ENCODE measurements at places on chromosomes 2 and 18. TPM values are rescaled to one million over a fixed set of nuclear protein-coding genes. Genes with fewer than 3 reads are reported as not detected.

Gene TCF7L1
- 10.9 TPM for total RNA-seq

Gene CAPN14
- total RNA-seq = 0.05 TPM

Gene ASNSD1
- total RNA-seq = 35.9 TPM

Gene GAREM2
- total RNA-seq = 8.5 TPM

Gene TMEM163
- total RNA-seq = 0.16 TPM
